ENCODE measurements at places on chromosomes 1 and 21.

DNA sequence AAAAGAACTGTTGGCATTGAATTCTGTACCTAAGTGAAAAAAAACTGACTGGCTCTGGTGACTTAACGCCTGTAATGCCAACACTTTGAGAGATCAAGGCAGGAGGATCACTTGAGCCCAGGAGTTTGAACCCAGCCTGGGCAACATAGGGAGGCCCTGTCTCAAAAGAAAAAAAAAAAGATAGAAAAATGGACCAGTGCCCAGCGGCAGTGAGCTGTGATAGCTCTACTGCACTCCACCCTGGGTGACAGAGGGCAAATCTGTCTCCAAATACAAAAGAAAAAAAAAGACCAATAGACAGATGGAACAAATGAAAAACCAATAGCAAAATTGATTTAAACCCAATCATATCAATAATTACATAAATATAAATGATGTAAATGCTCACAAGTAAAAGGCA is 674 bp upstream of the AKR7A3 start:
- no peak for DNase-seq

DNA sequence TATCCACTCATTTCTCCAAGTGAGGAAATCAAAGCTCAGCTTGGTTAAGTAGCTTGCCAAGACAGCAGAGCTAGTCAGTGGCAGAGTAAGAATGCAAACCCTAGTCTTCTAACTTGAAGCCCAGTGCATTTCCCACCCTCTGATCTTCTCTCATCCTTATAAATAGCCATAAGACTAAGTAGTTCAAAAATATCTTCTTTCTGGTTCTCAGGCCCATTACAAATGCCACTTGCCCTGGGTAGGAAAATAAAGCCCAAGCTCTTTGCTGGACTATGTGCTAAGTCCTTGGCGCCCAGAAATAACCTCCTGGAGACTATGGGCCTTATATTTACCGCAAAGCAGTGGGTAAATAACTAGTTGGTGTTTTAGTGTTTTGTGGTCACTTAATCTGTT is 505.8 kb downstream of the PLPP3 start:
- DNase-seq: no peak

DNA sequence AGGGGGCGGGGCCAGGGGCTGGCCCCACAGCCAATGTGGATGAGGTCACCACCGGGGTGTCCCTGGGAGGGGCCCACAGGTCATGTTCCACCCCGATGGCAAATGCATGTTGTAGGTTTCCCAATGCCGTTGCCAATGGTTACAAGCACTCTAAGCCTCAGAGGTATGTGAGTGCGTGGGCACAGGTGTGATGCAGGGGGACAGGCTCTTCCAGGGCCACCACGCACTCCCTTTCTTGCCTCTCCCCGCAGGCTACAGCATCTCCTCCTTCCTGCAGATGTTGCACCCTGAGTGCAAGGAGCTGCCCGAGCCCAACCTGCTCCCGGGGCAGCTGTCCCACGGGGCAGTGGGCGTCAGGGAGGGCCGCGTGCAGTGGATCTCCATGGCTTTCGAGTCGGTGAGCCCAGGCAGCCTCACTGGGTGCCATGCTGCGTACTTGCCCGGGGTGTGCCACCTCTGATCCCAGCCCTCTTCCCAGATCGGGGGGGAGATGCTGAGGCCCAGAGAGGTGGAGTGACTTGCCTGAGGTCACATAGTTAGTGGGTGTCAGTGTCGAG is 52.4 kb downstream of the DISP3 start:
- no peak for DNase-seq

GRCh38 chr21:31220575-31220974 is 123.5 kb downstream of the TIAM1 start:
- DNase-seq: no peak

GRCh38 chr1:183607322-183607980 is 17.2 kb upstream of the NCF2 start:
- DNase-seq: no peak

DNA sequence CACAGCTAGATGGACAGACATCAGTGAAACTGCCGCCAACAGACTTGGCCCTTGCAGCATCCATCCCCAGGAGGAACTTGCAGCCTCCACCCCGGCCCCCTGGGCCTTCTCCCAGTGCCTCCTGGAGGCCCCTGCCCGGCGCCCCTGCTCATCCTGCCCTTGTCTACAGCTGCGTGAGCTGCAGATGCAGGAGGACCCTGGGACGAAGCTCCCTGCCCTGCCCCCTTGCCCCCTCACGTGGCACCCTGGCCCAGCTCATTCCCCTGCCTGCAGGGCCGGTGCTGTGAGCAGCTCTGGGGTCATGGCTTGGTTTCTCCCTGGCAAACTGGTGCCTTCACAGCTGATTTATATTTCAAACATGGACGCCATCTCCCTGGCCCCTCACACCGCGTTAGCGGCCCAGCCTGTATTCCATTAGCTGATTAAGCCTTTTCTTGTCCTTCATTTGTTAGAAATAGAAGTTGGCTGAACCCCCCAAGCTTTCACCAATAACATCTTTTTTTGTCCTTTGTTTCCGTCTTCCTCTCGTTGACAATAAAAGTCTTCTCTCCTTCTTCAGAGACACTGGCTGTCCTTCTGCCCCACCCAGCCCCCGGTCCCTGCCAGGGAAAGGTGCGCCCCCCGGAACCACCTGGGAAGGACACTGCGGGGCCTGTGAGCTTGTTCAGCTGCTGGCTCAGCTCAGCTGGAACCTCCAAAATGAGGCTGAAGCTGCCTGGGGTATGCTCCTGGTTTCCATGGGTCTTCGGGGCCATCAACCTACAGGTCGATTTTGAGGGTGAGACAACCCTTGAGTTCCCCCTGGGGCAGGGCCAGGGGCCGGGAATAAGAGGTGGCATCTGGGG is 34.0 kb upstream of the SLC19A1 start:
- no peak for DNase-seq

DNA sequence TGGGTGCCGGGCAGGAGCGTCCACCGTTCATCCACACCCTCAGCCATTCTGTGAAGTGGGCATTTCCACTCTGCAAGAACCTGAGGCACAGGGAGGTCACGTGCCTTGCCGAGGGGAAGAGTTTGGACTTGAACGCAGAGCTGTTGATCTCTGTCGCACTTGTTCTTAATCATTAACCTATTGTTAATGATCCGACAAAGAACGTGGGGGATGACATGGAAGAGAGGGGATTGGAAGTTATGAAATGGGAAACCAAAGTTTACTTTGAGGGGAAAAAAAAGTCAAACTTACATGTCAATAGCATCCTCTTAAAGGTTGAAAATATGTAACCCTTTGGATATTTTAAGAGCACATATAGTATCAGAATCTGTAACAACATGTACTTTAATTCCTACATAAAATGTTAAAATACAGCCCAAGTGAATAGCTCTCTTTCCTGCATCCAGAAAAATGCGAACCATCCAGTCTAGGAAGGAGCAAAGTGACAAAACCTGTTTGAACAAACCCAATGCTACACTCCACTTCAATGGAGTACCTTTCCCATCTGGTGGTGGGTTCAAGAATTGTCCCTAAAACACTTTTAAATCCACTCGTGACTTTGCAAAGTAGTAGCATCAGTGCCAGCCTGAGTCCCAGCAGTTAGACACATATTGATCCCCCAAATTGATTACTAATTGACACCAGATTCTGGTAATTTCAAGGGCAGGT is 75.5 kb downstream of the SETD4 start:
- no peak for DNase-seq

DNA sequence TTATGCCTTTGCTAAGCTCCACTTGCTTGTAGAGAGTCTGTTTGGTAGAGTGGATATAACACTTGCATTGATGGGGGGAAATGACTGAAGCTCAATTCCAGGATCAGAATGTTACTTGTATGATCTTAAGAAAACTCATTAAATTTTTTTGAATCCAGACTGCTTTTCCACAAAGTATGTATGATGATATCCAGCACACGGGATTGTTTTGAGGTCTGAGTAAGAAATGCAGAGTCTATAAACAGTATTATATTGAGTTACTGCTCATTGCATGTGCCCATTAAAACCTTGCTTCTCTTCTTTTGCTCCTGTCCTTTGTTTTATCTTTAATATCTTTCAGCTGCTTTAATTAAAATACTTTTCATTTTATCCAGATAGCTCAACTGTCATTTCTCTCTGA is 570.4 kb upstream of the ZRANB2 start:
- no peak for DNase-seq

GRCh38 chr1:214547747-214548146 is 3.7 kb downstream of the PTPN14 start:
- DNase-seq: no peak

DNA sequence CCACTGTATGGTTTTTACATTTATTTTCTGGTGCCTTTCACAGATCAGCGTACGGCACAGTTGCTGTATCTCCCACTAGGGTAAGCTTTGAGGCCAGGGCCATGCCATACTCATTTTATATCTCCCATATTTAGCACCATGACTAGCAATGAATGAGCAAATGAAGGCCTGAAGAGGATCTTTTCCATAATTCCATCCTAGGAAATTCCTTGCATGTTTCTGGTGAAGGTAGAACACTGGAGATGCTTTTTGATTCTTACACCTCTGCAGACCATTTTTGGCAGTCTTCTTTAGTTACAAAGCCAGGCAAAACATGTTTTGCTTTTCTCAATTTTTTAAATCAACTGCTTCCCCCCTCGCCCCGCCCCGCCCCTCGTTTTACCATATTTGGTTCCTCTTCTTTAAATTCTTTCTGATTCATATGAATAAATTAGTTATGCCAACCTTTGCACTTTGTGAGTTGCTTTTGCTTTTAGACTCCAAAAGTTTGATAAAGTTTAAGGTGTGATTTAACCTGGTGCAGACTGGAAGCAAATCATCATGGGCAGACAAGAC is 78.9 kb upstream of the AK4 start:
- no peak for DNase-seq

DNA sequence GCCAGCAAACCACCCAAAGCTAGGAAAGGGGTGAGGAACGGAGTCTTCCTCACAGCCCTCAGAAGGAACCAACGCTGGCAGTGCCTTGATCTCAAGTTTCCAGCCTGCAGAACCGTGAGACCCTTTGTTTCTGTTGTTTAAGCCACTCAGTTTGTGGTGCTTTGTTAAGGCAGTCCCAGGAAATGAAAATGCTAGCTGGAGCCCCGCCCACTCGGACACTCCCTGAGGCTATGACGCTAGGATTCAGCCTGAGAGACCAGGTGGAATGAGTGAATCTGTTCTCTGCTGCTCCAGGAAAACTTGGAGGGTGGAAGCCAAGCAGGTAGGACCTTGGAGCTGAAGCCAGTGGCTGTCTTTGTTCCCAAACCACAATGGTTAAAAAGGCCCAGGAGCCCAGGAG is 196.5 kb upstream of the POU3F1 start:
- no peak for DNase-seq

GRCh38 chr1:160675641-160676410 is 29.0 kb upstream of the SLAMF1 start:
- DNase-seq: no peak

DNA sequence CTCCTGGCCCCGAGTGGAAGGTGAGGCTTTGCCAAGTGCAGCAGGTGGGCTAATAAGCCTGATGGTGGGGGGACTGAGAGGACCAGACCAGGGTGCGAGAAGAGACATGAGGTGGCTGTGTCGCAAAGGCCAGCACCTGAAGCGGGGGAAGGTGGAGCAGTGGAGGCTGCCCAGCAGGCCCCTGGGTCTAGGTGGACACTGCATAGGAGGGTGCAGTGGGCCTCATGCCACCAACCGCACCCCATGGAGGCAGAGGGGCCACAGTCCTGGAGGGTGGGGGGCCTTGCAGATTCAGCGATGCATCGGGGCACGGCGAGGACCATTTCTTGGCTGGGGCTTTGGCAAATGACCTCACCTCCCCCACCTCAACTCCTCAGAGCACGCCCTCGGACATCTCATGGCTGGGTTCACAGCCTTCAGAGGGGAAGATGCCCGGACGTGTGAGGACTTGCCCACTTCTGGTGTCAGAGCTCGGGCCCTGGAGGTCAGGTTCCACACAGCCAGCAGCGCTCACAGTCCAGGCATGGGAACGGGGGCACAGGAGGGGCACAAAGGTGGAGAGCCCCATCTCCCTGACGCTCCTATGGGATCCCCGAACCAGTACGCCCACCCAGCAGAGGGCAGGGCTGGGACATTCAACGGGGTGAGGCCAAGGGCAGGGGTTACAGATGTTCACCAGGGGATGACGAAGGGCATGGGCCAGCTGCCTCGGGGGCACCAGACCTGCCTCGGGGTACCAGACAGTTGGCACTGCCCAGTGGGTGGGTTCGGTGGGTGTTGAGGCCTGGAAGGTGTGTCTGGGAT is 35.4 kb downstream of the UBE2G2 start:
- no peak for DNase-seq

DNA sequence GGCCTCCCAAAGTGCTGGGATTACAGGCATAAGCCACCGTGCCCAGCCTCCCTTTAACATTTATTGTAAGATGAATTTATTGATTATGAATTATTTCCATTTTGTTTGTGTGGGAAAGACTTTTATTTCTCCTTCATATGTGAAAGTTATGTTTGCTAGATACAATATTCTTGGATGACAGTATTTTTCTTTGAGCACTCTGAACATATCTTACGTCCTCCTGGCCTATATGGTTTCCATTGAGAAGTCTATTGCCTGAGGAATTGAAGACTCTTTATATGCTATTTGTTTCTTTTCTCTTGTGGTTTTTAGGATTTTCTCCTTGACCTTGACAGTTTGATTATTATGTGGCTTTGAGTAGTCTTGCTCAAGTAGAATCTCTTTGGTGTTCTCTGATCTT is 26.8 kb upstream of the HLX start:
- DNase-seq: no peak

- DNase-seq: no peak
These were observed 282 bp upstream of the LYPLAL1 start for GRCh38 chr1:219173434-219173757.

GRCh38 chr1:228215663-228216116 is 7.8 kb downstream of the OBSCN start:
- DNase-seq: no peak

DNA sequence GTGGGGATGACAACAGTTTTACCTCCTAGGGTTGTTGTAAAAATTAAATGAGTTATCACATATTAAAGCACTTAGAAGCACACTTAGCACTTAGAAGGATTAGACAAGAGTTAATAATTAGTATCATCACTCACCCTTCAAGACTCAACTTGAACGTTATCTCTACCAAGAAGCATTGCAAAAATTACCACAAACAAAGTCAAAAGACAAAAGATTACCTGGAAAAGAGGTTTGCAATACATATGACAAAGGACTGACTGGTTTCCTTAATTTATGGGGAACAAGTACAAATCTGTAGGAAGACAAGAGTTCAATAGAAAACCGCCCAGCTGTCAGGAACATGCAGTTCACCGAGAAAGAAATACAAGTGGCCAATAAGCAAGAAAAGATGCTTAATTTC is 93.3 kb upstream of the ATP1A1 start:
- no peak for DNase-seq

GRCh38 chr21:46221664-46222435 is 6.7 kb downstream of the LSS start:
- DNase-seq: no peak

DNA sequence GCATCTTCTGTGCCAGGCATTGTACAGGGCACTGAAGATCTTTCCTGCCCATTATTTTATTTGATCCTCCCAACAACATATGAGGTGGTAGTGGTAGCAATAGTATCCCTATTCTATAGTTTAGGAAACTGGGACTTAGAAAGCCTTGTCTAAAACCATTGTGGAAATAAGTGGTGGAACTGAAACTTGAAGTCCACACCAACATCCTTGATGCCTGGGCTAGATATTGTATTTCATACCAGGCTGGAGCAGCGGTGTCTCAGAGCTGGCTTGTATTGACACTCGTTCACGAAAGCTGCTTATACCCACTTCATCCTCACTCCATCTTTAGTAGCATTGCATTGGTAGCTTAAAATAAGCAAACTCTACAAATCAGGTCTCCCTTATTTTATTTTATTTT is 9.7 kb upstream of the CTSS start:
- DNase-seq: no peak

GRCh38 chr21:16007943-16008342 is 278.2 kb downstream of the USP25 start:
- DNase-seq: no peak

GRCh38 chr1:151472856-151473731 is 13.8 kb upstream of the POGZ start:
- no peak for DNase-seq
